ENCODE measurements at places on chromosomes 6 and 20.

GRCh38 chr6:169420912-169421543 lies 167.4 kb upstream of the THBS2 start:
- no peak for DNase-seq

- no peak for DNase-seq
Measured at GRCh38 chr6:76810286-76810685, 653.0 kb downstream of the HTR1B start.

- no peak for DNase-seq
Measured at GRCh38 chr6:144749263-144749662, 464.1 kb downstream of the UTRN start.

GRCh38 chr6:52558266-52559000 lies 18.4 kb downstream of the TRAM2 start:
- DNase-seq = no peak

DNA sequence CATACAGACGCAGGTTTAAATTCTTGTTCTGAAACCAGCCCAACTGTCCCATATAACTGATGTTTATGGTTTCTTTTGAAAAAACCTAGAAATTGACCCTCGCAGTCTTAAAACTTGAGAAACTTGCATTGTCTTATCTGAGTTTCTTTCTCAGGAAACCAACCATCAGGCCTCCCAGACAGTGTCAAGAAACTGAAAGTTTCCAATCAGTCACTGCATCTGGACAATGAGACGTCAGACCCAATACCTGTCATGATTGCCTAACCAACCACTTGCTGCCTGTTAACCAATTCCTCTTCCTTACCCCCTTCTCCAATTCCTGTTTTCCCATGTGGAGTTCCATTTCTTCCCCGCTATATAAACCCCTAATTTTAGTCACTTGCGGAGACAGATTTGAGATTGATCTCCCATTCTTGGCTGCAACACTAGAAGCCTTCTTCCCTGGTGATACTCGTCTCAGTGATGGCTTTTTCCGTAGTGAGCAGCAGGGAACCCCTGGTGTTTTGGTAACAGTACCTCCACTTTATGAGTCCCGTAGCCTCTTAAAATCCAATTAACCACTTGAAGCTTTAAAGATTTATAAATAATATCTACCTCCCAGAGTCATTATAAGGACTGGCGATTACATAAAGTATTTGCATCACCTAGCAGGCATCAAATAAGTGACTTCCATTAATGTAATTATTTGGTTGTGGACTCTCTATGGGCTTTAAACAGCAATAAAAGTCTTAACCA lies 49.3 kb downstream of the GPR63 start:
- no peak for DNase-seq

DNA sequence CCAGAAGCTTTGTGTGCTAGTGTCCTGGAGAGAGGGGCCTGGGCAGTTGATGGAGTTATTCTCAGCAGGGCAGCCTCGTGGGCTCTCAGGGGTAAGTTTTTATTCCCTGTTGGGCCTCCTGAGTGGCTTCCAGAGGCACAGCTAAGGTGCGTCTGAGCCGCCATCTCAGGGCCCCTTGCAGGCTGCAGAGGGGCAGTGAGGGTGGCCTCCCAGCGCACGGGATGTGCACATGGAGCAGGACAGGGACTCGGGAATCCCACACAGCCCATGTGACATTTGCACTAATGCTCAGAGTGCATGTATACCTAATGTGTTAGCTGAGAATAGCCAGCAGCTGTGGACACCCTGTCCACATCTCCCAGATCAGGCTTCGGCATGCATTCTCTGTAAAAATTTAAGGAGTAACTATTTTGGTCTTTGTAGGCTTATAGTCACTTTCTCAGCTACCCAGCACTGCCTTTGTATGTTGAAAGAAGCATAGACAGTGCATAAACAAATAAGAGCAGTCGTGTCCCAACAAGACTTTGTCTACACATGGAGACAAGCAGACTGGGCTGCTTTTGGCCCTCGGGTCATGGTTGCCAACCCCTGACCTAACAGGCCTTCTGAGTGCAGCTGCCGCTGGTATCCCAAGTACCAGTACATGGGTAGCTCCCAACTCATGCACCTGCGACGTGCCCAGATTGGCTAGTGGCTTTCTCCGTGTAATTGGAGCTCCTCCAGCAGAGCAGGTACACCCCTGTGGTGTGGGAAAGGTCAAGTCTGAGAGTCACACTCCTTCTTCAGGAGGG lies 18.6 kb upstream of the CST9L start:
- DNase-seq = no peak

Measured in stimulated activated naive CD4-positive, alpha-beta T cell (primary cell).